HFFc6 (cell line): ENCODE measurements at places on chromosomes 3 and 15. TPM values are rescaled to one million over a fixed set of nuclear protein-coding genes. Genes with fewer than 3 reads are reported as not detected.

Gene KIF15
- total RNA-seq, result 5.3 to 9.4 TPM (median 8.3 TPM) in 3 replicates

DNA sequence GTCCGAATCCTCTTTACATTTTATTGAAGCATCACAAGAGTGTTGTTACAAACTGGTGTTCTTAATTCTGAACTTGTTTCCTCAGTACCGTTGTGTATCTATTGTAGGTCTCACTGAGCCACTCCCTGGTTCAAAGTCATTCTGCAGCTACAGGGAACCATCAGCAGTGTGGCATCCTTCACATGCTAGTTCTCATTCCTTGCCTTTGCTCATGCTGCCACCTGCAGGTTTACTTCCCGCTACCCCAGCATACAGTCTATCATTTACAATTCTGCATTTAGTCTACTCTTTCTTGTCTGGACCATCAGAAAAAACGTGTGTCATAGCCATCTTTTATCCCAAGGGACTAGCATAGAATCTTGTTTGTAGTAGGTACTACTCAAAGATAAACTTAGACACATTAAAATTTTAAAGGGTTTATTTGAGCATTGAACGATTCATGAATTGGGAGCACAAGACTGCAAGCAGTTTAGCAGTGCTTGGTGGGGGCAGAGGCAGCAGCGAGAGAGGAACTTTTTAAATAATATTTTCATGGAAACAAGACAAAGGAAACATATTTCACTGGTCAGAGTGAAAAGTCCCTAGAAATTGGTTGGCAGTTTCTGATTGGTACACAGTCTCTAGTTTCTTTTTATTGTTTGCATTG lies 402.1 kb downstream of the CADM2 start:
- H3K4me1 ChIP-seq, result no peaks in the 10 kb centered on the region
- no peaks in the 10 kb centered on the region for H3K36me3 ChIP-seq
- no peak for DNase-seq
- peaks cover 2% of the 10 kb centered on the region; the same call in 1 of the 2 replicates for H3K27me3 ChIP-seq

DNA sequence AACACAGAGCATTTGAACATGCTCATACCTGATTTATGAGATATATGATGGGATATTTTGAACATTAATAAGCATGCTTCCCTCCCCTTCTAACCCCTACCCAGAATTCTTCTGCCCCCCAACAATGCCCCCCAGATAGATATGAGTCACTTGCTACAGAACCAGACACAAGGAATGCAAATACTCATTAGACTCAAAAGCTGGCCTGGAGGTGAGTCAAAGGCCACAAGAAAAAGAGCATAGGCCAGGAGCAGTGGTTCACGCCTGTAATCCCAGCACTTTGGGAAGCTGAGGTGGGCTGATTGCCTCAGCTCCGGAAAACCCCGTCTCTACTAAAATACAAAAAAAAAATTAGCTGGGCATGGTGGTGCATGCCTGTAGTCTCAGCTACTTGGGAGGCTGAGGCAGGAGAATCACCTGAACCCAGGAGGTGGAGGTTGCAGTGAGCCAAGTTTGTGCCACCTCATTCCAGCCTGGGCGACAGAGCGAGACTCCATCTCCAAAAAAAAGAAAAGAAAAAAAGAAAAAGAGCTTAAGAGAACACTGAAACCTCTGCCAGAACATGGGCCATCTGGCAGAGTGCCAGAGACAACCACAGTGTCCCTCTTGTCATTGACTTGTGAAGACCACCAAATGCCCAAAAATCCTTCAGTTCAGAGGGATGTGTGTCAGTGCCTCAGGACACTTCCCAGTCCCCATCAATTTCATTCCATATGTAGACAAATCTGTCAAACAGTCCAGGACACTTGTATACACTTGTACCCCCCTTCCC lies 3.9 kb upstream of the SH3GL3 start:
- H3K4me3 ChIP-seq, result no peak overlapping the region
- no peak overlapping the region for H3K27ac ChIP-seq
- no peaks in the 10 kb centered on the region for H3K36me3 ChIP-seq
- H3K27me3 ChIP-seq, result peaks cover 6% of the 10 kb centered on the region
- peaks cover 22% of the 10 kb centered on the region for H3K4me1 ChIP-seq

Gene PTX3
- 20.3 to 48.2 TPM (median 30.3 TPM) in 3 replicates for total RNA-seq

DNA sequence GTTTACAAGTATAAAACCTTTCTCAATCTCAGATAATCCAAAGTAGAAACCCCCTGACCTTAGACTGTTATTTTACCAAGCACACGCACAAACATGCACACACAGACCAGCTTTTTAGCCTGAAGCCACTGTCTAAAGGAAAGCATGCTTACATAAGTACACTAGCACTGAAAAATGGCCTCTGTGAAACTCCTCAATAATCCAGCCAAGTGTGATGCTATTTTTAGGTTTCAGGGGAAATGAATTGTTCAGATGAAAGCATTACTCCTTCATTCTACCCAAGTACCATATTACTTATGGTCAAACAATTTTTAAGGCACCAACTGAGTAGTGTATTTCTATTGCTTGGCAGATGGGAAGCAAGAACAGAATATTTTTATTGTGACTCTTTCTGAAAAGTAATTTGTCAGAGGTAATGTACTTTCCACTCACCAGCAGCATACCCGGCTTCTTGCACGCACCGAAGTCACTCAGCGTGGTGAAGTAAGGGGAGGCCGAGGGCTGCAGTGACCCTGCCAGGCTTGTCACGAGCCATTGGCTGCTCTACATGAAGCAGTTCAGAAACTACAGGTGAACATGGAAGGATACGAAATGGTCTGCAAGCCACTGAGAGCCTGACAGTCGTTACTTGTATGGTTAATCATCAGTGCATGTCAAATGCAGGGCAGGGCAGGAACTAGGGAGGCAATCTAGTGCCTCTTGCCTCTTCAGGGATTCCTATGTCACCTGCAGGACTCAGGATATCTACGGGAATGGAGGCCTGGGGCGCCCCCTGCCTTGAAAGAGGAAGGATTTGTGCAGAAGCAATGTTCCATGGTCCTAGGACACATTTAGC lies 106.7 kb downstream of the GABRB3 start:
- H3K27me3 ChIP-seq, result peaks cover 11% of the 10 kb centered on the region; the same call in 1 of the 2 replicates
- H3K36me3 ChIP-seq, result no peaks in the 10 kb centered on the region
- H3K4me1 ChIP-seq, result no peaks in the 10 kb centered on the region
- DNase-seq, result no peak

DNA sequence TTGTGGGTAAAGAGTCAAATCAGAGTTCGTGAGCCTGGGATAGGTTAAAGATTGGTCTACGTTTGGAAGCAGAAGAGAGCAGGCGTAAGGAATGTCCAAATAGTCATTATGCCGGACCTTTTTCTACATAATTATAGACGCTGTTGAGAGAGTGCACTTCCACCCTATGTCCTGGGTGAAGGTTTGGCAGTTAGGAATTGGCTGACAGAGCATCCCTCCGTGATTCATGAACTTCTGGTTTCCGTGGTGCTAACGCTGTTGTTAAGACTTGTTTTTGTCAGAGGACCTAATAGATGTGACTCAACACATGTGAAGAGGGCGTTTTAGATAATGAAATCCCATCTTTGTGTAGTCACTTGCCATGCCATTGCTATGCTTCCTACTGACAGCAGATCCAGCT lies 1.1 kb downstream of the EAF1 start:
- H3K27ac ChIP-seq, result peak overlapping the region; percentile 88
- peaks cover 32% of the 10 kb centered on the region for H3K36me3 ChIP-seq
- H3K27me3 ChIP-seq, result no peaks in the 10 kb centered on the region
- DNase-seq, result peak; percentile 88
- peaks cover 33% of the 10 kb centered on the region for H3K4me1 ChIP-seq

DNA sequence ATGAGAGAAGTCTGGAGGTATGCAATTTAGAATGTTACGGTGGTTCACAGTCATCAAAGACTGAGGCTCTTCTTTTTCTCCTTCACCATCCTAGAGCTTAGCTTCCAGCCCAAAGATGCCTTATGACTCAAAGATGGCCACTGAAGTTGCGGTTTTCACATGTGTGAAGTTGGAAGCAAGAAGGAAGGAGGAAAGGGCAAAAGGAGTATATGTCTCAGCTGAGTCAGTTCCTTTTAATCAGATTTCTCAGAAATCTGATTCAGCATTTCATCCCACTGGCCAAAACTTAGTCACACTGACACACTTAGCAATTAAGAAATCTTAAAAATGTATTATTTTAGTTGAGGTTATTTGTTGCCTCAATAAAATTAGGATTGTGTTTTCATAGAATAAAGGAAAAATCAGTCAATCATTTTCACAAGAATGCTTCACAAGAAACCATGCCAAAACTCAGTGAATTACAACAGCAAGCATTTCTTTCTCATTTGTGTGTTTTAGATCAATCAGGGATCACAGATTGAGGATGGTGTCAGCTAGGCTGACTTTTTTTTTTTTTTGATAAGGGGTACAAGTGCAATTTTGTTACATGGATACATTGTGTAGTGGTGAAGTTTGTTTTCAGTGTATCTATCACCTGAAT lies 211.1 kb upstream of the GADL1 start:
- peak overlapping the region; percentile 69; the same call in 1 of the 2 replicates for H3K4me3 ChIP-seq
- H3K36me3 ChIP-seq, result peaks cover 11% of the 10 kb centered on the region
- peaks cover 56% of the 10 kb centered on the region for H3K4me1 ChIP-seq
- peak overlapping the region; percentile 85 for H3K27ac ChIP-seq
- peak; percentile 95 for DNase-seq

Gene CCR8
- not detected in 3 replicates for total RNA-seq
